T-helper 17 cell (primary cell): ENCODE measurements at places on chromosomes 11 and 22. TPM values are rescaled to one million over a fixed set of nuclear protein-coding genes. Genes with fewer than 3 reads are reported as not detected.
A peak's percentile ranks its signal among the peaks of the same experiment; 100 is the strongest.

Gene NAV2
- total RNA-seq: 1.3 TPM

Gene PDGFB
- 4.4 TPM for total RNA-seq

Gene C22orf42
- not detected for total RNA-seq

Gene OR9Q1
- total RNA-seq: not detected

Gene SULT4A1
- total RNA-seq: not detected

Gene SLCO2B1
- not detected for total RNA-seq

Gene PGA5
- not detected for total RNA-seq

DNA sequence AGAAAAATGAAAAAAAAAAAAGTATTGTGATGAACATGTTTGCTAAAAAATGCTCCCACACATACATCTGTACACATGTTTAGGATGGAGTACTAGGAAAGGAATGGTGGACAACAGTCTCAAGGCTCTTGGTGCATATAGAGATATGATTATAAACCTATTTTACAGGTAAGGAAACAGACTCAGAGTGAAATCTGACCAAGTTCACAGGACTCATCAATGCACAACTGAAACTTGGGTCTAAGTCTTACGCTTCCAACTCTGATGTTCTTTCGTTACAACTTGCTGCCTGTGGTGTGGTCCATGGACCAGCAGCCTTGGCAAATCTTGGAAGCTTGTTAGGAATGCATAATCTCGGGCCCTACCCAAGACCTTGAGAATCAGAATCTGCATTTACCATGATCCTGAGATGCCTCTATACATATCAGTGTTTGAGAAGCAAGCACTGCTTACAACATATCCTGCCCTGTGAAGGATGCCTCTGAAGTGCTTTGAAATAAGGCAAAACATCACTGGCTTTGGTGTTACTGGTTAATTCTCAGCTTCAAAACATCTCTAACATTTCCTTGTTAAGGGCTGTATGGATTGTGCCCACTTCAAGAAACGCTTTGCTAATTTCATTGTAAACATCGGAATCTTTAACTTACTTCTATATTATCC is 39.9 kb upstream of the NUP160 start:
- DNase-seq: no peak

- no peak for DNase-seq
Measured at GRCh38 chr11:109512680-109513079, 90.7 kb downstream of the C11orf87 start.

GRCh38 chr11:46361283-46362155 is 14.3 kb downstream of the DGKZ start:
- DNase-seq: peak; percentile 41

- DNase-seq: no peak
Measured at GRCh38 chr22:44033694-44034093, 9.6 kb downstream of the PARVB start.

DNA sequence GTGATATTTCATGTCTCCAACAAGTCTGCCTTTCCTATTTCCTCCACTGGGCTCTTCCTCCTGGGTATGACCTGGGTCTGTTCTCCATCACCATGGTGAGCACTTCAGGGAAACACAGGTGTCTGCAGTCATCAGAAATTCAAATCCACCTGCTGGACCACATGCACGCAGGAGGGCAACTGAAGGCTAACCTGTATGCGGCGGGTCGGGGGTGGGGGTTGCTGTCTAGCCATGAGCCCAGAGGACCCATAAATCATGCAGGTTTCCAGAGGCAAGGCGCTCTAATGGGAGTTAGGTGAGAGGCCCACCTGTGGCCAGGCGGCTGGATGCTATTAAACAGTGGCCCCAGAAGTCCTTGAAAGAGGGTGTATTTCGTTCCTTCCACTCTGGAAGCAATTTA is 11.1 kb upstream of the PAMR1 start:
- DNase-seq: no peak

DNA sequence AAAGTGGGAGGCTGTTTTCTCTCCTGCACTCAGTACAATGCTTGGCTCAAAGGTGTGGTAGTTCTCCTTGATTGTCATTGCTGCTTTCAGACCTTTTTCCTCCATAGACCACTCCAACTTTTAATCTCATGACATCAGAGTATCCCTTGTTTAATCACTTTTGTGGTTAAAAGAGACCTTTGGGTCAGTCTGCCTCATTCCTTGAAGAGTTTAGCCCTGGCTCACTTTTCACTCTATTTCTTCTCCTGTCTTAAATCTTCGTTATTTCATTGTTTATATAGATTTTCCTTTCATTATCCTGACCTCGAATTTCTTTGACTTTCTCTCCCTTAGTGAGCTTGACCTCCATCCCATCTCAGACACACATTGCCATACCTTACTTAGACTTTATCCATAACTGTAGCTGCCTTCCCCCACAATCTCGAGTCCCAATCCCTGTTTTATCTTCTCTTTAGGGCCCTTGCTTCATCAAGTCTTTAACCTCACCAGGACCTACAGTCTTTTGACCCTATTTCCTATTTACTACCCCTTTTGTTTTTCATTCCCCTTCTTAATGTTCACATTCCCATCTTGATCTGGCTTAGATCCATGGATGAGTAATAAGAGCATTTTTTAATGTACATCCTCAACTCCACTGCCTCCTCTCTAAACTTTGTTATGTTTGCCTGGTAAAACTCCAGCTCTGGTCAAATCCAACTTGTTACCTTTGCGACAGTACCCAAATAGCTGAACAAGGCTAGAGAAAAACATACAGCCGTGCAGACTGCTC is 9.5 kb downstream of the ATXN10 start:
- DNase-seq: no peak

DNA sequence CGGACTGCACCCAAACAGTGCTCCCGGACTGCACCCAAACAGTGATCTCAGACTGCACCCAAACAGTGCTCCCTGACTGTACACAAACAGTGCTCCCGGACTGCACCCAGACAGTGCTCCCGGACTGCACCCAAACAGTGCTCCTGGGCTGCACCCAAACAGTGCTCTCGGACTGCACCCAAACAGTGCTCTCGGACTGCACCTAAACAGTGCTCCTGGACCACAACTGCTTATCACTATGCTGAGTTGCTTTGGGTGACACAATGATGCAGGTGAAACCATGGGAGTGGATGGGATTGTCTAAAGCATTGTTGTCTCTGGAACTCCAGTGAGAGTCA is 90.4 kb downstream of the FBXO7 start:
- DNase-seq: no peak

DNA sequence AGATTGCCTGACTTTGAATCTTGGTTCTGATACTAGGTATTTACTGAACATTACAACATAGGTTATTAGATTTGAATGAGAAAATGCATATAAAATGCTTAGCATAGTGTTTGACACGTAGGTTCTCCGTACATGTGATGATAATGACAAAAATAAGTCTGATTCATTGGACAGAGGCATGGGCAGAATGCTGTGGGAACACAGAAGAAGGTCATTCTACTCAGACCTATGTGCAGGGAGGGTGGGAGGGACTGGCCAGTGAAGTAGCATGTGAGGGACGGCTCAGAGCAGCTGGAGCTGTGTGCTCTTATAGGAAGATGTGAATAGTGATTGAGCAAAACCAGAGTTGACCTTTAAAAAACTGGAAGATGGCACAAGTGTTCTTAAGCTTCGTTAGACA is 256.8 kb upstream of the RAG2 start:
- DNase-seq: no peak

DNA sequence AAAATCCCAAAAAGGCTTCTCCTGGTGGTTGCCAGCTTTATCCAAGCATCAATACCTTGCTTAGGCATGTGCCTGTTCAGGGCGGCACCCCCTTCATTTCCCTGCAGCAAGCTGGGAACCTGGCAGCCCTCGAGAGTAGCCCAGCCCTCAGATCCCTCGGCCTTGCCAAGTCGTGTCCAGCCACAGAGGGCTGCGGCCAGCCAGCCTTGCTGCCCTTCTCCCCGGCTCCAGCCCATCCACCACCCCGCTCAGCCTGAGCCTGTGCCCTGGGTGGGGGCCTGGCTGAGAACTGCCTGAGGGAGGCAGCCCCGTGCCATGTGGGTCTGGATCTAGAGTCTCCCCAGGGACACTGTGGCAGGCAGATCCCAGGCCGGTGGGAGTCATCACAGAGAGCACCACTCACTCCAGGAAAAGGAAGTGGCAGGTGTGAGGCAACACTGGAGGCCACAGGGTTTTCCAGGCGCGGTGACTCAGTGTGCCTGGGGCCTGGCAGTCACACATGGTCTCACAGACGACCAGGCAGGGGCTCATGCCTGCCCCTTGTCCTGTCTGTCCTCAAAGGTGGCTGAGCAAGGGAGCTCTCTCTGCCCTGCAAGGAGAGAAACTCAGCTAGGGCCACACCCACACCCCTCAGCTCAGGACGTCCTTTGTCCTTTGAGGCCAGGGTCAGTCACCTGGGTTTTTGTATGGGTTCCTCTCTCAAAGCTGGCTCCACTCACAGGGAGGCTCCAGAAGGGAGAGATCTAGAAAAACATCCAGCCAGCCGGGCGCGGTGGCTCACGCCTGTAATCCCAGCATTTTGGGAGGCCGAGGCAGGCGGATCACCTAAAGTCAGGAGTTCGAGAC is 12.2 kb upstream of the CDC42BPG start:
- no peak for DNase-seq

DNA sequence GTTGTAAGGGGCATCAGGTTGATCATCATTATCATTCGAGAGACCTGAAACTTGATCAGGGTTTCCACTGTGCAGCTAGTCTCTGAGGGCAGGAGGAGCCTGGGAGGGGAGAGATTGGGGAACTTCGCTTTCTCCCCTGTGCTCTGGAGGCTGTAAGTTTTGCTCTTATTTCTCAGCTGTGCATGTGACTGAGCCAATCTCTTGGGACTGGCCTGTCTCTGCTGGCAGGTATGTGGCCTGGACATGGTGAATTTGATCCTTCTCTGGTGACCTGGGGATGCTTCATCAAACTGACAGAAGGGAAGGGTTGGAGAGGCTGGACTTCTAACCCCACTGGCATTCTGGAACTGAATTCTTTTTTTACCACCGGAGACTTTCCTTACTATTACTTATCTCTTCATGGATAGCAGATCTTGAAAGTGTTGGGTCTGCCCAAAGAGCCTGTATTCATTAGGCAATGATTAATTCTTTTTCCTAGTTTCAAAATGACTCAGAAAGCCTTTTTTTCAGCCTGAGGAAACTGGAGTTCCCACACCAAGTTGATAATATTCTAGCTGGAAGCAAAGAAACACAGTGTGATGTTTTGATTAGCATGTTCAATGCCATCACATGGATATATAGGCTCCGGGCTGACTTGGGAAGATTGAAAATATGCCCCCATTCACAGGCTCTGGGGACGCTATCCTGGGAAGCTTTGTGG is 36.5 kb downstream of the TSPAN18 start:
- no peak for DNase-seq

GRCh38 chr11:47529951-47530350 is 23.0 kb downstream of the CELF1 start:
- no peak for DNase-seq

DNA sequence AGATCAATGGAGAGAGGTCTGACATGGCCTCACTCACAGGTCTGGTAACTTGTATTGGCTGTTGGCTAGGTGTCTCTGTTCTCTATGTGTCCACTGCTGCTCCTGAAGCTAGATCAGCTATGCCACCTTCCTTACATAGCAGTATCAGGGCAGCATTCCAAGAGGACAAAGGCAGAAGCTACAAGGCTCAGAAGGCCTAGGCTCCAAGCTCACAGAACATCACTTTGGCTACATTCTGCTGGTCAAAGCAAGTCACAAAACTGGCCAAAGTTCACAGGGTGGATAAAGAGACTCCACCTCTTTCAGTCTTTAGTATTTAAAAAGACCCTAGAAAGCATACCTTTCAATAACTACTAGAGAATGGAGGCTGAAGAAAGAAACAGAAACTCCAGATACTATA is 4.1 kb downstream of the SLC5A12 start:
- DNase-seq: no peak

DNA sequence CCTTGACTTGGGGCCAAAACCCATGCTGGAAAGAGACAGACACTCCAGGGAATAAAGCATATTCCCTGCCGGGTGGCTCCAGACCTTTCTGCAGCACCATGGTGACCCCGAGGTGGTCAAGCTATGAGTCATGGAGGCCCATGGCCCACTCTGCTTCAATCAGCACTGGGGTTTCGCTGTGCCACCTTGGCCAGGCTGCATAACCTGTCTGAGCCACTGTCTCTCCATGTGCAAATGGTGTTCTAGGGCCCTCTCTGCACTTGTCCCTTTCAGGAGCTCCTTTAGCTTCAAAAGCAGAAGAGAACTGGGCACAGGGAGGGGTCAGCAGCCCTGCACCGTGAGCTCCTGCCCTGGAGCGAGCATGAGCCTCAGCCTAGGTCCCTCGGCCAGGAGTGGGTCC is 410.1 kb downstream of the SHANK2 start:
- DNase-seq: no peak

DNA sequence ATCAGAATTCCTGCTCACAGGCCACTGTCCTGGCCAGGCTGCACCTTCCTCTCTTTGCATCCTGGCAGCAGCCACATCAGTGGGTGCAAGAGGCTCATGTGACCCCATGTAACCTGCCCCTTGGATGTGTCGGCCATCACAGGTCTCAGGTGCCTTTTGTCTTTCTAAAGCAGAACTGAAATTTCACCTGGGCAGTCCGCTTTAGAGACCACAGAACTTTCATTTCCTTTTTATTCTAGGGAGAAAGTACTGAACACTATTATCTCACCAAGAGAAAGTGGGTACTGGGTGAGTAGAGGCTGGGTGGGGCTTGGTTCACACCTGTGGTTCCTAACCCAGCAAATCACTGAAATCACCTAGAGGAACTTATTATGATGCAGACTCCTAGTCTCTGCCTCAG is 51.7 kb upstream of the NUP160 start:
- no peak for DNase-seq

DNA sequence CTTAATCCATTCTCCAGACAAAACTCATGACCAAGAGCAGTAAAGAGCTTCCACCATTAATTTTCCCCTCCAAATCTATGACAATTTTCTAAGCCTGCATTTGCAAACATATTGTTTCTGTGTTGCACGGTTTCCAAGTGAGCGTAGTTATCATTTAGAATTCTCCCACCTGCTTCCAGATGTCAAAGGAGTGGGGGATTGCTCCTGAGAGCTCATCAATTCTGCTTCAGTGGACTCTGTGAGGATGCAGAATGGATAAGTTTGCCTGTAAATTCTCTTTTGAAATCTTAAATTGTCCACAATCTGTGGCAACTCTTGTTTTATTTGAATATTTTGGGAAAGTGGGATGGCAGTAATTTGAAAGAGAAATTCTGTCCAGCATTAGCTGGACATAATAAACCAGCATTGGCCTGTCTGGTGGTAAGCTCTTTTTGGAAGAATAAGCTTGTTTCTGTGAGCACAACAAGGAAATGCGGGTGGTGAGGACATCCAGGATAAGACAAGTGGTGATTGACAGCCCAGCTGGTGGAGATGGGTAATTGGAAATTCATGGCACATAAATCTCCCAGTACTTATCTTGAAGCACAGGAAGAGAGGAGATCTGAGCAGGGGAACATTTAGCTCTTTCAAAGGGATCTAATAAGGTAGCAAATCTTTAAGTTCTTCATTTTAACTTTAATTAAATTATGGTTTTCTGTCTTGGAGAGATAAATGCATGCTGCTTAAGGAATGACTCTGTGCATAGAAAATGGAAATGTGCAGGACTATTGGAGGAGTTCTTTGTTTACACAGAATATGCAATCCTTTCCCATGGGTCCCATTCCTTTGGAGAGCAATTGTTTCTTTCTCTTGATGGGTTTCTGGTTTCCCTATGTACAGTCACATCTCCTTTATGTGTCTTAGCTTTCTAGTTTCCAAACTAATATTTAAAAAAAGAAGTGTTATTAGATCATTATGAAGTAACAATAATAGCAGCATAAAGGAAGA is 73.2 kb downstream of the FAT3 start:
- DNase-seq: no peak
